Naive thymus-derived CD8-positive, alpha-beta T cell (primary cell): ENCODE measurements at places on chromosomes 2 and 18.
A peak's percentile ranks its signal among the peaks of the same experiment; 100 is the strongest.

- no peak for DNase-seq
Observed at GRCh38 chr18:48950536-48951447, at the start of gene SMAD7. Gene SMAD7 (minus strand): TSS chr18:48950965. CDS start chr18:48950424, 541 bp downstream.

DNA sequence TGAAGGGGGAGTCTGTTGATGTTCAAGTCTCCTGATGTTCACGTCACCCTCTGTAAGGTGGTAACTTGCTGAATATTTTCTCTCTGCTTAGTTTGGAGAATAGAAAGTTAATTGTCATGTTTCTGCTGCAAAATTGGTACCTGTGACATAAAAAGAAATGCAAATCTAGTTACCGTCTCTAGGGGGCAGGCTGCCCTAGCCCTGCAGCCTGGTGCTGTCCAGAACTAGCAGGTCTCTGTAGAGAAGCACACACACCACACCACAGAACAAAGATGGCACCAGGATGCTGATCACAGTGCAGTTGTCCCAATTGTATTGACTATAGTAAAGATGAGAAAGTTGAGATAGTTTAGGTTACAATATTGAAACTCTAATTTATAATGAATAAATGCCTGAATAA, 47.0 kb downstream of the SLC9A4 start:
- DNase-seq: peak; percentile 2

GRCh38 chr2:127590386-127591190, 55.1 kb downstream of the MYO7B start:
- no peak for DNase-seq

DNA sequence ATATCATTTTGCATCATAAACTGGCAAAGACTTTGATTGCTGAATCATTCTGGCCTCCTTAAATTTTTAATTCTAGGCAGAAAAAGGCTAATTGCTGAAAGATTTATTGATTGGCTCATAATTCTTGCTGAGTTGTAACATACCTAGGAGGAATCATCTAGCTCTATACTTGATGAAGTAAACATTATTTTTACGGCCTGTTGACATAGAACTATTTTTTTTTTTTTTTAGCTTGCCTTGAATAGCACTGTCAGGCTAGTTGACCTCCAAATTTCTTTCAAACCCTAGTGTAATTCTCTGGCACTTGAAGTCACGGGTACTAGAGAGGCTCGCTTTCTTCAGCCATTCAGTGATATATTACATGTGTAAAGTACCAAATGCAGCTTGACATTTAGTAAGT, 2.8 kb downstream of the SERPINB12 start:
- DNase-seq: no peak

GRCh38 chr2:217797661-217798069, 205.1 kb downstream of the TNS1 start:
- no peak for DNase-seq

- DNase-seq: no peak
Observed at GRCh38 chr2:164205347-164205746, 415.9 kb downstream of the GRB14 start.

- DNase-seq: no peak
Observed at GRCh38 chr2:44879269-44880124, 62.0 kb upstream of the SIX3 start.

GRCh38 chr18:42268798-42269197, 313.8 kb downstream of the PIK3C3 start:
- DNase-seq: no peak

DNA sequence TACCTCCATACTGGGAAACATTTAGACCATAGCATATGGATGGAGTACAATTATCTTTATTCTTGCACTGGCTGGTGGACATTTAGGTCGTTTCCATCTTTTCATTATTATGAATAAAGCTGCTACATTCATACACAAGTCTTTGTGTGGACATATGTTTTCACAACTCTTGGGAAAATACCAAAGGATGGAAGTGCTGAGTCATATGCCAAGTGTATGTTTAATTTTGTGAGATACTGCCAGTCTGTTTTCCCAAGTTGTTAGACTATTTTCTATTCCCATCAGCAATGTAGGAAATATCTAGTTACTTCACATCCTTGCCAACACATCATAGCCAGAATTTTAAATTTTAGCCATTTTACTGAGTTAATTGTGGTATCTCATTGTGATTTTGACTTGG, 91.5 kb downstream of the GALNT13 start:
- no peak for DNase-seq

DNA sequence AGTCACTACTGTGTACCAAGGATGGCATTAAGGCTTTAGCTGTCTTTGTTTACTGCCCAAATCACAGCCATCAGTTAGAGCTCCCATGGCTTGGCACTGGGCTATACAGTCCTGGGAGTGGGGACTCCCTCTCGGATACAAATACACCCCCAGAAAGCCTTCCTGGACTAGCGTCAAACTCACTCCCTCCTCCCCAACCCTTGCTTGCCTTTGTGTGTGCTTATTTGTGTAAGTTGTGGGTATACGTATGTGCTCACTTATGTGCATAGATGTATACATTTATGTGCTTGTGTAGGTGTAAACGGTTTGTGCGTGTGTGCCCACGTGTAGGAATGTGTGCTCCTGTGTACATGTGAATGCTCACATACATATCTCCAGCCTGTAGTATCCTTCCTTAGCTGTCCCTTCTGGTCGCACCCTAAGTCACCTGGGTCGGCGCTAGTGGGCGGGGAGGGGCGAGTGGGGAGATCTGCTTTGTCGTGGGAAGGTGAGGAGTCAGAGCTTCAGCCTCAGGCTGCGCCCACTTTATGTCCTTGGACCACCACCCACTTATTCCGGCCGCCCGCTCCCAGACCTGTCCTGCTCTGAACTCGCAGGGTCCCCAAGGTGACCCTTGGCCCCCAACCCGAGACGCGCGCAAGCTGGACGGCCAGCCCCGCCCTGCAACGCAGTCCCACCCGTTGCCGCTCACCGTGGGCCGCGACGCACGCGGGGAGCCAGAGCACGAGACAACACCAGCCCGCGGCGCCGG, 461 bp downstream of the PRADC1 start:
- DNase-seq: no peak

DNA sequence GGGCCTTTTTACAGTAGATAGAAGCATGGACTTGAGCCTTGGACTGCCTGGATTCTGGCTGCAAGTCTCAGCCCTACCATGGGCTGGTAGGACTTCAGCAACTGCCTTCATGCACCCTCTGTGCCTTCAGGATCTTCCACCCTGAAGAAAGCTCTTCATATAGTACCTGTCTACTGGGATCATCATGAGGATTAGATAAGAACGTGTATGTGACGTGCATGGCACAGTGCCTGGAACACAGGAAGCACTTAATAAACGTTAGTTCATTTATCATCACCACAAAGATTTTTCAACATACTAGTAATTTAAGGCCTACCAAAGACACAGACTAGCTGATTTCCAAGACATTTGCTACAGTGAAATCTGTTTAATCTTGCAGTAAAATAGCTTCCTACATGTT, 53.2 kb upstream of the ITM2C start:
- DNase-seq: no peak

DNA sequence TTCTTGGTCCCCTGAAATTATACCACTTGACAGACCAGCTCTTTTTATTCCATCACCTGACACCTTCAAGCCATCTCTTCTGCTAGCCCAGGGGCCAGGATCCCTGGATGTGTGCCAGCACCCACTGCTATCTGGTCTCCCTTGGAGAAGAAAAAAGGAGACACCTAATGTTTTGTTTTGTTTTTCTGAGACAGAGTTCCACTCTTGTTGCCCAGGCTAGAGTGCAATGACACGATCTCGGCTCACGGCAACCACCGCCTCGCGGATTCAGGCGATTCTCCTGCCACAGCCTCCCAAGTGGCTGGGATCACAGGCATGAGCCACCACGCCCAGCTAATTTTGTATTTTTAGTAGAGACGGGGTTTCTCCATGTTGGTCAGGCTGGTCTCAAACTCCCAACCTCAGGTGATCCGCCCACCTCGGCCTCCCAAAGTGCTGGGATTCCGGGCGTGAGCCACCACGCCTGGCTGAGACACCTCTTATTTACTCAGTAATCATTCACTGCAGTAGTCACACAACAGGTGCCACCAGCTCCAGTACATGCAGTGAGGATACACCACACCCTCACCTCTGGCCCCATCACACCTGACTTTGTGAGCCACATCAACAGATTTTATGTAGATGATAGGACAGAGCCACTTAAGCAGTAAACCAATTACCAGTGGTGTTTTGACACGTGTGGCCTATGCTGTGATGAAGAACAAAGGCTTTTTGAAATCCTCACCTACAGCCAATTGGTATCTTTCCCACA, 42.8 kb upstream of the PCBP1 start:
- no peak for DNase-seq

GRCh38 chr2:240596491-240596931, 10.0 kb downstream of the CAPN10 start:
- DNase-seq: no peak

GRCh38 chr2:30301551-30301950, 70.2 kb downstream of the LBH start:
- DNase-seq: no peak

GRCh38 chr18:76433788-76434187, 61.3 kb downstream of the ZNF516 start:
- DNase-seq: no peak

DNA sequence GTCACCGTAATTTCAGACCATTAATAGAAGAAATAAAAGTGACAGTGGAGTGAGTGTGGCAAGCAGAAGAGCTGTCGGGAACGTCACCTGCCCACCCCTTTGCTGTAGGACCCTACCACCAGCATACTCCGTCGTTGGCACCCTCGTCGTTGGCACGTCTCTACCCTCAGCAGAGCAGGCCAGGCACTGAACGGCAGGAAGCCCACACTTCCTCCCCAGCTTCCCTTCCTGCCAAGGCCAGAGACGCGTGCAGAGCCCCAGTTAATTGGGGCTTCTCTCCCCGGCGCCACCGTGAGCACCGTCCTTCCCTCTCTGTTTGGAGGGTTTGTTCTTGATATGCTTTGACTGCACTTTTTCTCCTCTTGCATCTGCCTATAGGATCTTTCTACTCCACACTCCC, 27.0 kb upstream of the NFATC1 start:
- DNase-seq: no peak

- DNase-seq: no peak
Observed at GRCh38 chr2:161075701-161076100, 84.5 kb upstream of the TANK start.

DNA sequence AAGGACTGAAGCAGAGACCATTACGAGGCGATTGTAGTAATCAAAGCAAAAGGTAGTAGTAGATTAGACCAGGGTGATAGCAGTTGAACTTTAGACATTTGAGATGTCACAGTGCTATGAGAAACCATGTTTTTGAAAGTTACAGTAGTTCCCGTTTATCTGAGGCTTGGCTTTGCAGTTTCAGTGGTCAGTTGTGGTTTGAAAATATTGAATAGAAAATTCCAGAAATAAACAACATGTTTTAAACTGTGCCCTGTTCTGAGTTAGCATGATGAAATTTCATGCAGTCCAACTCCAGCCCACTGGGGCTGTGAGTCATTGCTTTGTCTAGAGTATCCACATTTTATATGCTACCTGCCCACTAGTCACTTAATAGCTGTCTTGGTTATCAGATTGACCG, 47.5 kb downstream of the ZNF638 start:
- no peak for DNase-seq

GRCh38 chr2:114550895-114551793, 108.7 kb downstream of the DPP10 start:
- no peak for DNase-seq

DNA sequence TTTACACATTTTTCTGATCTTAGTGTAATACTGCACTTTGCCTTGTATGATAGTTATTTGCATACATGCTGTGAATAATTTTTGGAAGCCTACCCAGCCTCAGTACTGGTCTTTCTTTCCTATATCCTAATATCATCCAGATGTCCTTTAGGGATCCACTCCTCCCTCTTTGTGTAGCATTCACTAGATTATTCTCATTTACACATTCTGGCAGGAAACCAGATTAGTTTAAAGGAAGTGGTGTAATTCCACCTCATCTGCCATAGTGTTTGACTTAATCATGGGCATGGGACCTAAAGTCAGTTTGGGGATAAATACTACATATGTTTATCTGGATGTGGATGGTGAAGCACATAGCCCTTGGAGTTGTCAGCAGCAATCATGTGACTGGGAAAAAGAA, 444.9 kb upstream of the MAP2 start:
- no peak for DNase-seq

DNA sequence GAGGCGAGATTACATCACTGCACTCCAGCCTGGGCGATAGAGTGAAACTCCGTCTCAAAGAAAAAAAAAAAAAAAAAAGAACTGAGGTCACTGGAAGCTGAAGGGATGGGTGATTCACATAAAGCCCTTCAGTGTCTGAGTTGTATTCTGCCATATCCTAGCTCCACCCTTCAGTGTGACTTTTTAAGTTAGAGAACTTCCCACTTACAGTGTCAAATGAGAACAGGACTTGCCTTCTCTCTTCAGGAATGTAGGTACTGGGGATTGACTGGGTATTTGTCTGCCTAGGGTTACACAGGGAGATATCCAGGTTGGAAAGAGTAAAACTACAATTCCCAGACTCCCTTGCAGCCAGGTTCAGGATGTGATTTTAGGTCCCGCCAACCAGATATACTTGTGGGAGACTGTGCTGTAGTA, 37.9 kb downstream of the EHD3 start:
- DNase-seq: no peak

DNA sequence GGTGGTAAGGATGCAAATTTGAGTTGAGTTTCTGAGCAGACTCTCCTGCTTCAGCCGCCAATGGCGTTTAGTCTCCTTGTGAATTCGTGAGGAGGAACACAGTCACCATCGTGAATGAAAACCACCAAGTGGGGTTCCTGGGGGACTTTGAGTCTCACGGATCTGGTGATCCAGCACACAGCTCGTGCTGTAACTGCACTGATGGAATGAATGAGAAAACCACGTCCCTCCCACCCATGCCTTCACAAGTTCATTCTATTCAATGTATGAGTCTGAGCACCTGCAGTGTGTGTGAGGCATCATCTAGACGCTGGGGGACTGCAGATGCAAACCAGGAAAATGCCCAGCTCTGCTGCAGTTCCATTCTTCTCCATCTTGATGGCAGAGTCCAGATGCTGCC, 127.9 kb downstream of the PIEZO2 start:
- no peak for DNase-seq

GRCh38 chr2:217421834-217422233, 562.0 kb upstream of the TNP1 start:
- DNase-seq: no peak

GRCh38 chr2:192407692-192408091, 213.0 kb upstream of the TMEFF2 start:
- DNase-seq: no peak
